Activated T-helper 1 cell treated with anti-CD3 and anti-CD28 coated beads, Interleukin-12 subunit alpha, Interleukin-12 subunit beta, Interleukin-2, Interleukin-4 antibody, amounts not matched to agents 30 ng/mL and 10 ng/mL and 1 ng/mL, durations not matched to agents 14 hours and 24 hours and 36 hours (primary cell): ENCODE measurements at places on chromosomes 16 and 17.

GRCh38 chr16:50302472-50303005 lies 36.2 kb downstream of the ADCY7 start:
- DNase-seq, result no peak

DNA sequence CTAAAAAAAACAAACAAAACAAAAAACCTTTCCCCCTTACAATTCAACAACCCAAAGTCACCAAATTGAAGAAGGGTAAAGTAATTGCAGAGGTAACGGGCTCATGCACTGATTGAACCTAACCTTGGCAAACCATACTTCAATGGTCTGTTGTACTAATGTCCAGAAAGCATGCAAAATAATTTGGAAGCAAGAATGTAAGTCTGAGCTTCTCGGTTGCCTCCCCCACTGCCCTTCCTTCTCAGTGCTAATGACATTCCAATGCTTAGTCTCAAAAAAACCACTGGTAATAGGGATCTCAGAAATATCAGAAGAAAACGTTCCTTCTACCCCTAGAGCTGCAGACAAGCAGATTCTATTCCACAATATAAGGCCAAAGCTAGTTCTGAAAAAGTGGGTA lies 15.8 kb downstream of the KRABD2 start:
- no peak for DNase-seq

GRCh38 chr17:28166478-28166877 lies 124.0 kb downstream of the NLK start:
- no peak for DNase-seq

- no peak for DNase-seq
These were observed 38.9 kb downstream of the TRIM37 start for GRCh38 chr17:59067756-59068155.
